Thymus (tissue), 14 donors: ENCODE measurements at places on chromosomes 7 and 10. TPM values are rescaled to one million over a fixed set of nuclear protein-coding genes. Genes with fewer than 3 reads are reported as not detected.

- no peaks in the 10 kb centered on the region for H3K27me3 ChIP-seq
- H3K36me3 ChIP-seq = no peaks in the 10 kb centered on the region
- H3K4me1 ChIP-seq = no peaks in the 10 kb centered on the region
Observed at GRCh38 chr7:113452245-113452644, 333.9 kb upstream of the SMIM30 start.

DNA sequence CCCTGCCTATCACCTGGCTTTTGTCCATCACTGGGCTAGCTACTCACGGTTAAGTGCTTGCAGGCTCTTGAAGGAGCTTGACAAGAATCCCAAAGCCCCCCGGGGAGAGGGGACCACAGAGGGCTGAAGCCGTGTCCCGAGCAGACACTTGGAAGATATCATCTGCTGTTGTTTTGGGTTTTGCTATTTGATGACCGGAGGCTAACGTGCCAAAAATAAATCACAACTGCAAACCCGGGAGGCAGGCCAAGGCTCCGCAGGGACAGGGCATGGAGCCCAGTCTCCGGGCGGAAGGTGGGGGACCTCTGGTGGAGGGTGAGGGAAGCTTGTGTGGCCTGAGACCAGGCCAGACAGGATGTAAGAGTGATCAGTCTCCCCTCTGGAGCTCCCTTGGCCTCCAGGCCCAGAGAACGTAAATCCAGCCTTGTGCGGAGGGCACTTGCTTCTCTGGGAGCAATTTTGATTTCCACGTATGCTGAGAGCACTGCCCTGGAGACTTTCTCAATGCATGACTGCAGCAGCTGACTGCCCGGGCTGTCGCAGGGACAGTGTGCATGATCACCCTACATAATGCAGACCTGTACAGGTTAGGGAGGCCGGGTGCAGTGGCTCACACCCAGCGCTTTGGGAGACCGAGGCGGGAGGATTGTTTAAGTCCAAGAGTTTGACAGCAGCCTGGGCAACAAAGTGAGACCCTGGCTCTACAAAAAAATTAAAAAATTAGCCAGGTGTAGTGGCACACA lies at the start of gene PHKG1:
Gene PHKG1, minus strand, starts transcription at position 164 of the 743 bp plus-strand sequence. CDS start 4,011 bp downstream, outside the sequence.
- peaks cover 3% of the 10 kb centered on the region for H3K36me3 ChIP-seq
- no peak for DNase-seq
- H3K27ac ChIP-seq = no peak within 1 kb of the TSS
- H3K27me3 ChIP-seq = no peaks in the 10 kb centered on the region
- H3K4me1 ChIP-seq = no peaks in the 10 kb centered on the region

DNA sequence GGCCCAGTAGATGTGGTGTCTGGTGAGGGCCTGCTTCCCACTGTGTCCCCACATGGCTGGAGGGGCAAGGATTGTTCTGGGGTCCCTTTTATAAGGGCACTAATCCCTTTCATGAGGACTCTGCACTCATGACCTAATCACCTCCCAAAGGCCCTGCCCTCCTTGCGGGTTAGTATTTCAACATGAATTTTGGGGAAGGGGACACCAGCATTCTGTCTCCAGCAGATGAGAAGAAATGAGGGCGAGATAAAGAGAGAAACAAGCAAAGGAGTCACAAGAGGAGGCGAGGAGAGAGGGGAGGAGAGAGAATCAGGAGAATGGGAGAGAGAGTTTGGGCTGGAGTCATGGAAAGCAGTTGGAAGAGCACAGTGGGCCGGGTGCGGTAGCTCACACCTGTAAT lies 83.7 kb downstream of the C10orf105 start:
- no peaks in the 10 kb centered on the region for H3K36me3 ChIP-seq
- no peak overlapping the region for H3K4me3 ChIP-seq
- H3K4me1 ChIP-seq = peaks cover 3% of the 10 kb centered on the region
- H3K27ac ChIP-seq = no peak overlapping the region
- DNase-seq = no peak
- no peaks in the 10 kb centered on the region for H3K27me3 ChIP-seq

GRCh38 chr10:112838784-112839481 lies 111.1 kb upstream of the TCF7L2 start:
- no peaks in the 10 kb centered on the region for H3K36me3 ChIP-seq
- no peak for DNase-seq
- no peaks in the 10 kb centered on the region for H3K27me3 ChIP-seq

- peaks cover 46% of the 10 kb centered on the region for H3K27me3 ChIP-seq
- DNase-seq = no peak
- H3K4me1 ChIP-seq = no peaks in the 10 kb centered on the region
- H3K36me3 ChIP-seq = no peaks in the 10 kb centered on the region
- no peak overlapping the region for H3K27ac ChIP-seq
- H3K4me3 ChIP-seq = no peak overlapping the region
Observed at GRCh38 chr7:151178831-151179230, 8.2 kb downstream of the ASB10 start.

GRCh38 chr10:117339578-117339977 lies 35.7 kb downstream of the PDZD8 start:
- H3K36me3 ChIP-seq = peaks cover 4% of the 10 kb centered on the region
- H3K27me3 ChIP-seq = no peaks in the 10 kb centered on the region
- no peak overlapping the region for H3K27ac ChIP-seq

EXOC4 gene
- total RNA-seq = 51.2 TPM

ENTPD7 gene
- 4.9 TPM for total RNA-seq
